ENCODE measurements at places on chromosomes 7 and 10. TPM values are rescaled to one million over a fixed set of nuclear protein-coding genes. Genes with fewer than 3 reads are reported as not detected.

Gene CTNNA3
- polyA plus RNA-seq = 3.4 TPM

Gene C10orf143
- 6.0 TPM for polyA plus RNA-seq

Gene TSPAN15
- 67.0 TPM for polyA plus RNA-seq

Gene SPDYE2B
- 0.74 TPM for polyA plus RNA-seq

Gene KNDC1
- 9.9 TPM for polyA plus RNA-seq

Gene ODAD2
- polyA plus RNA-seq = 0.91 TPM

Gene NRP1
- polyA plus RNA-seq = 154 TPM

Gene TACR2
- 0.30 TPM for polyA plus RNA-seq

Gene AFAP1L2
- 41.6 TPM for polyA plus RNA-seq

Gene ZNF727
- polyA plus RNA-seq = not detected

Gene SPDYE16
- 1.9 TPM for polyA plus RNA-seq

Gene MOGAT3
- polyA plus RNA-seq = 1.1 TPM

Gene AGFG2
- polyA plus RNA-seq = 14.0 TPM

Gene GJD4
- polyA plus RNA-seq = not detected

Gene CC2D2B
- polyA plus RNA-seq = 1.6 TPM

Measured in right renal pelvis (tissue), 4 donors.